ENCODE measurements at places on chromosomes 13 and 19.

GRCh38 chr13:76711550-76712182 is 174.5 kb downstream of the KCTD12 start:
- peak; percentile 3 for DNase-seq

DNA sequence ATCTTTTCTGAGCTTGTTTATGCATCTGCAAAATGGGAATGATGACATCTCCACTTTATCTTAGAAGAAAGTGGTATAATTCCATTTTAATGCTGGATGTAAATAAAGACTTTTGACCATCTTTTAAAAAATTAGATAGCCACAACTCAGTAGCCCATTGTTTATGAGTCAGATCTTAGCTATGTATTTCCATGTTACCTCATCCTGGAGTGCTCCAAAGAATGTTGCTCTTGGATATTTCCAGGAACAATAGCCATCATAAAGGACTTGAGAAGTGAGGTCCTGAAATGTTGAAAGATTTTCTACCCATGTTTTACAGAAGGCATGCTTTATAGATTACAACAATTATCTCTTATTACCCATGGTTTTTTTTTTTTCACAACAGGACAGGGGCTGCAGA is 229.3 kb upstream of the EDNRB start:
- no peak for DNase-seq

DNA sequence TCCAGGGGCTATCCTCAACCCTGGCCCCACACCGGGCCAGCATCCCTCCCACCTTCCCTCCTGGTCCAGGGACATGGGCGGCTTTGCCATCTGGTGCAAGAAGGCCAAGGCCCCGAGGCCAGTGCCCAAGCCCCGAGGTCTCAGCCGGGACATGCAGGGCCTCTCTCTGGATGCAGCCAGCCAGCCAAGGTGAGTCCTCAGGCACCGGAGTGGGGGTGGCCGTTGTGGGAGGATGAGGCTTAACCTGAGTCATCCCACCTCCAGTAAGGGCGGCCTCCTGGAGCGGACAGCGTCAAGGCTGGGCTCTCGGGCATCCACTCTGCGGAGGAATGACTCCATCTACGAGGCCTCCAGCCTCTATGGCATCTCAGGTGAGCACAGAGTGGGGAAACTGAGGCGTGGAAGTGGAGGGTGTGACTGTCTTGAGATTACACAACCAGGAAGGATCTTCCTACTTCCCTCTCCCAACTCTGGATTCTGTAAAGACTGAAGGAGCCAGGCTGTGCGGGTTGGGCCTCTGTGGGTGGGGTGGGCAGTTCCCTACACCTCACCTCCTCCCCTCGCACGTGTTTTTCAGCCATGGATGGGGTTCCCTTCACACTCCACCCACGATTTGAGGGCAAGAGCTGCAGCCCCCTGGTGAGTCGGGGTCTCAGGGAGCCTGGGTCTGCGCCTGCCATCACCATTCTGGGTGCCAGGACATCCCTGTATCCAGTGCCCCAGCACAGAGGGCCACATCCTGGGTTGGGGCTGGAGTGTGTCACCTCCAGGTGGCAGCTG is 3.8 kb downstream of the MVB12A start:
- no peak for DNase-seq

DNA sequence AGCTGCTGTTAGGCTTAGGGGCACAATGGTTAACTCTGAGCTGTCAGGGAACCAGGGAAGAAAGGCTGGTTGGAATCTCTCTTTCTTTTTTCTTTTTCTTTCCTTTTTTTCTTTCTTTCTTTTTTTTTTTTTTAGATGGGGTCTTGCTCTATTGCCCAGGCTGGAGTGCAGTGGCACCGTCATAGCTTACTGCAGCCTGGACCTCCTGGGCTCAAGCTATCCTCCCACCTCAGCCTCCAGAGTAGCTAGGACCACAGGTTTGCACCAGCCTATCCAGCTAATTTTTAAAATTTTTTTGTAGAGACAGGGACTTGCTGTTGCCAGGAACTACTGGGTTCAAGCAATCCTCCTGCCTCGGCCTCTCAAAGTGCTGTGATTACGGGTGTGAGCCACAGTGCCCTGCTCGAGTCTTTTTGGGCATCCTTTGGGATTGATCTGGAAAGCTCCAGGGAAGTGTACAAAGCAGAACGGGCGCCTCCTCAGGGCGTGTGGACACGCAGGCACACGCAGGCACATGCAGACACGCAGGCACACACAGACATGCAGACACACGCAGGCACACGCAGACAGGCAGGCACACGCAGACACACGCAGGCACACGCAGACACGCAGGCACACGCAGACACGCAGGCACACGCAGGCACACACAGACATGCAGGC is 99.2 kb downstream of the GADD45B start:
- DNase-seq: no peak

DNA sequence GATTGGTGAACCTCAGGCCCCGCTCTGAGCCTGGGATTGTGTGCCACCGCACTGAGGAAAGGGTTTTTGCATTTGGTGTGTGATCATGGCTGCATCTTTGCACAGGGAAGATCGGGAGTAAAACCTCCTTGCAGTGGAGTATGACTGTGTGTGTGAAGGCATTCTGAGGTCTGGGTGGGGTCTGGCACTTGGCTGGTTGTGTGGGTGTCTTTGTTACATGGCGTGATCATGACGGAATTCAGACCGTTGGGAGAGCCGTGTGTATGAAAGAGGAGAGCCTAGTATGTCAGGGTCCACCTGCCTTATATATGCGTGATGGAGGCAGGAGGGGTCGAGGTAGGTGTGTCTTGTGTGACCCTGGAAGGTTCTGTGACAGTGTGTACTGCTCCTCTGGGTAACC is 740 bp upstream of the BEST2 start:
- no peak for DNase-seq

DNA sequence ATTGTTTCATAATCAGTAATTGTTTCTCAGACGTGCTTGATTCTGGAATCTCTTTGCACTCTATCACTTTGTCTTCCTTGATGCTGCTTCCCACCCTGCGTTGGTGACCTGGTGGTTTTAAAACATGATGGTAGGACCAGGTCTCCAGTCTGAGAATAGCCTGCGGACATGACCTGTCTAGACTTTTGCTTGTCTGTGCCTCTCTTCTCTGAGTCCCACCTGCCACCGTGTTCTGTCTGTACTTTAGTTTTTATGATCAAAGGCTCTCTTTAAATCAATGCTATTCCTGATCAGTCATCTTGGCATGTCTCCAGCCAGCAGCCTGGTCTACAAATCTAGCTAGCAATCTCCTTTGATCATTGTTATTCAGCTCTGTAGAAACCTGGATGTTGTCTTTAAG is 933.9 kb downstream of the DIAPH3 start:
- no peak for DNase-seq

- peak; percentile 10 for DNase-seq
These were observed 651.2 kb downstream of the SLITRK6 start for GRCh38 chr13:85148009-85148408.

DNA sequence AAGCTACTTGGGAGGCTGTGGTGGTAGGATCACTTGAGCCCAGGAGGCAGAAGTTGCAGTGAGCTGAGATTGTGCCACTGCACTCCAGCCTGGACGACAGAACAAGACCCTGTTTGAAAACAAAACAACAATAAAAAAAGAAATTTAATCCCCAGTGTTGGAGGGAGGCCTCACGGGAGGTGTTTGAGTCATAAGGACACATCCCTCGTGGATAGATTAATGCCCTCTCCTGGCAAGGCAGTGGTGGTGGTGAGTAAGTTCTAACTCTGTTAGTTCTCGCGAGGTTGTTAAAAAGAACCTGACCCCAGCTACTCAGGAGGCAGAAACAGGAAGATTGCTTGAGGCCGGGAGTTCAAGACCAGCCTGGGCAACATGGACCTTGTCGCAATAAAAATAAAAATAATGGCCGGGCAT is 27.6 kb upstream of the SIN3B start:
- DNase-seq: no peak

DNA sequence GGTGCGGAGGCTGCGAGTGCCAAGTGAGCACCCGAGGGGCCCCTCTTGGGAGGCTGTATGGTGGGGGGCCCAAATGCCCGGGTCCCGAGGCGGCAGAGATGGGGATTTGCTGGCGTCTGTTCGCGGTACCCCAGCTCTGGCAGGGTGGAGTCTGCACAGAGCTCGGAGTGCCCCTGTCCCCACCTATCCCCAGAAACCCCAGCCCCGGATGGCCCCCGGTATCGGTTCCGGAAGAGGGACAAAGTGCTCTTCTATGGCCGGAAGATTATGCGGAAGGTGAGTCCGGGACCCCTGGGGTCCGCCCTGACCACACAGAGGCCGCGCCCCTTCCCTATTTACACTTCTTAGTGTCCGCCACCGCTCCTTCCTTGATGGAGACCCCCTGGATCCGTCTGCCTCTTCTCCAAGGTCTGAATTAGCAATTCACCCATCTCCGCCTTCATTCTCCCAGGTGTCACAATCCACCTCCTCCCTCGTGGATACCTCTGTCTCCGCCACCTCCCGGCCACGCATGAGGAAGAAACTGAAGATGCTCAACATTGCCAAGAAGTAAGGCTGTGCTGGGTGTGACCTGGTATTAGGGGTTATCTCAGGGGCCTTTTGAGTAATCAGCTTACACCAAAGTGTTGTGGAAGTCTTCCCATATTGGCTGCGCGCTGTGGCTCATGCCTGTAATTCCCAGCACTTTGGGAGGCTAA is 630 bp downstream of the PNPLA6 start:
- peak; percentile 20 for DNase-seq

- DNase-seq: no peak
These were observed 558 bp upstream of the PPAN start for GRCh38 chr19:10105509-10106099.

GRCh38 chr13:112103260-112103838 is 36.4 kb downstream of the SOX1 start:
- no peak for DNase-seq

GRCh38 chr13:84207509-84207908 is 325.2 kb upstream of the SLITRK1 start:
- DNase-seq: no peak

All from ELF-1 (cell line).